Activated CD4-positive, alpha-beta T cell treated with anti-CD3 and anti-CD28 coated beads, Interleukin-2, amount 50 U/mL, for 16 hours (primary cell): ENCODE measurements at places on chromosomes 12 and 14.

GRCh38 chr14:68266998-68267397 is 447.4 kb downstream of the RAD51B start:
- no peak for DNase-seq

GRCh38 chr14:62015945-62016344 is 253.7 kb downstream of the SNAPC1 start:
- DNase-seq, result no peak

- DNase-seq, result no peak
Measured at GRCh38 chr14:75138492-75138891, 11.6 kb upstream of the NEK9 start.

GRCh38 chr14:23006188-23006534 is 3.8 kb downstream of the C14orf93 start:
- no peak for DNase-seq

- no peak for DNase-seq
Measured at GRCh38 chr14:104100171-104101085, 14.9 kb downstream of the ASPG start.

GRCh38 chr12:82910246-82910893 is 223.7 kb downstream of the TMTC2 start:
- DNase-seq, result no peak

DNA sequence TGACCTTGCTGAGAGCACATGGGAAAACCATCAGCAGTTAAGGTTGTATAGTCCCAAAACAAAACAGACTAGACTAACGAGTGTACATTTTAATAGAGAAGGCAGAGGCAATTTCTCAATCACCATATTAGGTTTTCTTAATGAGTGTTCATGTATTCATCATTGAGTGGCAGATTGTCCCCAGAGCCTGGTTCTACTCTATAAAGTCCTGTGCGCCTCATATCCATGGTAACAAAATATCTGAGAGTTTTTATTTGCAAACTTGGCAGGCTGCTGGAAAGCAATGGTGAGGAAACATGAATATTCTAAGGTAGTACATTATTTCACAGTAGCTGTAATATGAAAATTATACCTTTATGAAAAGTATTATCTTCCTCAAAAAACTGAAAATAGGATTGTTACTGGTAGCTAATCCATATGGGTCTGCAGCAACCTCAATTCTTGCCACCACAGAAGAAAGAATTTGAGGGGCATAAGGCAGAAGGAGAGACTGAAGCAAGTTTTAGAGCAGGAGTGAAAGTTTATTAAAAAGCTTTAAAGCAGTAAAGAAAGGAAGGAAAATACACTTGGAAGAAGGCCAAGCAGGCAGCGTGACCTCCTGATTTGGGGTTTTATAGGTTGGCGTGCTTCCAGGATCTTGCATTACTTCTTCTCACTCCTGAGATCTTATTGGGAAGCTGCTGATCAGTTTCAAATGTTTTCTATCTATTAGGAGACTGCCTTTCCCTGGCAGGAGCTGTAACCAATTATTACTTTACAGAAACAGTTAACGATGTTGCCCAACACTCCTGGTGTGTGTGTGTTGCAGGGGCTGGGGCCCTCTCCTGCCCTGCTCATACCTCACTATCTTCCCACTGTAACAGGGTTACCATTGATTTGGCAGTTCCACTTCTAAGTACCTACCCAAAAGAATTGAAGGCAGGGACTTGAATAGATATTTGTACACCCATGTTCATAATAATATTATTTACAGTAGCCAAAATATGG is 154.0 kb upstream of the NUDT4 start:
- no peak for DNase-seq

- no peak for DNase-seq
Measured at GRCh38 chr12:124073356-124074035, 100.5 kb downstream of the ZNF664 start.

GRCh38 chr12:101779626-101780025 is 40.4 kb upstream of the SYCP3 start:
- DNase-seq, result no peak

GRCh38 chr12:71872972-71873371 is 33.4 kb downstream of the TBC1D15 start:
- no peak for DNase-seq

- DNase-seq, result no peak
Measured at GRCh38 chr12:133010657-133011297, 24.6 kb downstream of the ZNF26 start.

DNA sequence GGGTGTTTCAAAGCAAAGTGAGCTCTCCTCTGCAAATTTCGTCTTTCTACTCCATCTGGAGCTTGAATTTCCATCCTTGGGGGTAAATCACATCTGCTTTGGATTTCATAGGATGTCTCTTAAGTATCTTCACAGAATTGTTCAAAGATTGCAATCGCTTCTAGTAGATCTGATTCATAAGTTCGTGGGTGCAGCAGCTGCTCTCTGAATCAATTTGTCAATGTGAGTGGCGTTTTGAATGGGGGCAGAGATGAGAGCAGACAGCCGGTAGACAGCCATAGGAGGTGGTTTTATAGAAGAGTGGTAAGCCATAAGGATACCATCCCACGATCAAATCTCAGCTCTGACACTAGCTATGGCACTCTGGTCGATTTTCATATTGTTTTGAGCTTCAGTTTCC is 146.0 kb upstream of the RPH3A start:
- no peak for DNase-seq

GRCh38 chr12:93323625-93324329 is 53.9 kb upstream of the NUDT4 start:
- DNase-seq, result no peak

GRCh38 chr14:102666635-102667034 is 74.2 kb downstream of the RCOR1 start:
- DNase-seq, result no peak

DNA sequence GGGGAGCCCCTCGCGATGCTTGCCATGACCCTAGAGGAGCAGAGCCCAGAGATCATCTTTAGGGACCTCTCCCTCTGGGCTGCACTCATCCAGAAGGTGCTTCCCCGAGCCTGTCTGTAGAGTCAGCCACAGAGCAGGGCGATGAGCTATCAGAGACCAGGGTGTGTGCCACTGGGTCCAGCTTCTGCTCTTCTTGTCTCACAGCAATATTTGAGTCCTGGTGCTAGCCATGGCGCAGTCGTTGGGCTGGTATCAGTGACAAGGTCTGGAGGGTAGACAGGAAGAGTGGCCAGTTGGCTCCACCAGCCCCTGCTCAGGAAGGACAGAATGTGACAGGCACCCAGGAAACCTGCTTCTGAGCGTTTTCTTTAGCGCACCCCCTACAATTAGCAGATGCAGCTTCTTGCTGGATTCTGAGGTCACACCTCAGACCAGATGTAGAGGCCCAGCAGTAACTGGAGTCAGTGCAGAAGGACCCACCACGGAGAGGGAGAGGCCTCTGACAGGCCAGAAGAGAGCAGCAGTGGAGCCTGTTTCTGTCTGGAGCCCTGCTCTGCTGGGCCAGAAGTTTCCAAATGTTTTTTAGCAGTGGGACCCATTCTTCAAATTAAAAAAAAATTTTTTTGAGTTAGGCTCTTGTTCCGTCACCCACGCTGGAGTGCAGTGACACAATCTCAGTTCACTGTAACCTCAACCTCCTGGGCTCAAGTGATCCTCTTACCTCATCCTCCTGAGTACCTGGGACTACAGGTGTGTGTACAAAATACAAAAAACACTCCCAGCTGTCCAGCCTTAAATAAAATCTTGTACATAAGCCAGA is 23.7 kb downstream of the ANKRD9 start:
- no peak for DNase-seq

DNA sequence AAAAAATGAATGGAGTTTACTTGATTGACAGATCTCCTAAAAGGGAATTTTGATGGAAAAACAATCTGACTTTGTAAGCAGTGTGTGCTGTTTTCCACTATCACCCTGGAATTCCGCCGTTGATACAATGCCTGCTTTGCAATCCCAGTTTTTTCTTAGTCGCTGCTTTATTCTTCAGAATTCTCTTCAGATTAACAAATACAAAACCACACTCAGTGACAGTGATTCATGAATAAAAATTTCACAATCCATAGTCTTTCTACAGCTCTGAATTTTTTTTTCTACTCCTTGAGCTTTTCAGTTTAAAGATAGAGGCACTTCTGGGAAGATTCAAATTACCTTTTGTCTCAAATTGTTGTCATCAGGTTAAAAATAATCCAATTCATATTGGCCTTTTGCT is 44.6 kb upstream of the KITLG start:
- no peak for DNase-seq

DNA sequence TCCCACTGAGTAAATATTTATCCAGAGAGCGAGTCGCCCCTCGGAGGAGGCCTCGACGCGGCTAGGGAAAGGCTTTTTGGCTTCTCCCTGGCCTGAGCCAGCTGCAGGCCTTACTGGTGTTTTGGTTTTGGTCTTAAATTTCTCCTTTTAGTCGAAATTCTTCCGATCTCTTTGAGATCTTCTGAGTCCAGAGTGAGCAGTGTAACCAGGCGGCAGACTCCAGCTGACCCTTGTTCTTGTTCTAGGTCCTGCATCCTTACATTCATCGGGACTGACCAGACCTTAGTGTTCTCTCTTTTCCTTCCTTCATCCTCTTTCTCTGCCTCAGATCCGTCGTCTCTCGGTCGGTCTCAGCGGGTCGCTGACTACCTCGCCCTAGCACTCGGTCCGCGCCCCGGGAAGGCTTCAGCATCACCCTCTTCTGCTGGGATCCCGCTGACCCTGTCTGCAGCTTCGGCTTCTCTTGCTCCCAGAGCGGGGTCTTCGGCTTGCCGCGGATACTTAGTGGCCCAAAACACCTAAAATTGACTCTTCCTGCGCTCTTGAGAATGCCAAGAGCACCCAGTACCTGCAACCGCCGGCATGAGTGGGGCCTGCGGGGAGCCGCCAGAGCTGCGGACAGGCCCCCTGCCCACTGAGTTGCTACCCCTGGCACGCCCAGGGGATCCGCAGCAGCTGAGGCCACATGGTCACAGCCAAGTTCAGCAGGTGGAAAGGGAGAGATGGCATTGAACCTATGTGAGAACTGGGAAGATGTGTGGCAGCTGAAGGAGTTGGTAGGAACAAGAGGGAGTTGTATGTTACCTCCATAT is 2.4 kb upstream of the PAX9 start:
- DNase-seq, result no peak

- no peak for DNase-seq
Measured at GRCh38 chr14:77882636-77883035, 82.7 kb downstream of the ADCK1 start.

GRCh38 chr12:30691122-30691879 is 4.4 kb downstream of the IPO8 start:
- no peak for DNase-seq

DNA sequence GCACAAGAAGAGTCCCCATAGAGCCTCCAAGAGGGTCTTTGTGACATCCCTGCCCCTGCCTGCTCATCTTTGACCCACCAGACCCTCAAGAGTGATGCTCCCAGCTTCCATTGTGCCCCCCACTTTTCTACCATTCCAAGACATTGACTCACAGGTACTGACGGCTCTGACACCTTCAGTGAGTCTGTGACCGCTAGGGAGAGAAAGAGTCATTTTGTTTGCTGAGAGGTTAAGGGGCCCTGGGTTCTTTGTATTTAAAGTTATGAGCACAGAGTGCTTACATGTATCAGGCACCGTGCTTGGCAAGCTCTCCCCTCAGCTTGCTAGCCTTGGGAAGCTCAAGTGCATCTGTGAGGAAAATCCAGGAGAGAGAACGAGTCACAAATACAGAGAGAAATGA is 7.1 kb upstream of the KRT82 start:
- no peak for DNase-seq

DNA sequence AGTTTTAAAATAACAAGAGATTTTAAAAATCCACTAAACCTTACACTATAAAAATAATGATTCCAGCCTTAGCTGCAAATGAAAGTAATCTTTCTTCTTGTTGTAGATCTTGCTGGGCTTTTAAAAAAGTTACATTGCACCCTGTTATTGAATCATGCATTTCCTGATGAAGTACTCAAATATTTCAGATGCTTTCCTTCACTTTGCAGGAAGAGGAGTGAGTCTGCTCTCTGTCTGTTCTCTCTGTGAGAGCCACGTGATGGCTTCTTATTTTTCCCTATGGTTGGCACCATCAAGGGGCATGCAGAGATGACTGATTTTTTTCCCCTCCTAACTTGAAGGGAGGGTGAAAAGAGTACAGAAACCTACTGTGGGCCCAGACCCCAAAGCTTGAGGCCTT is 262.7 kb downstream of the ATP23 start:
- DNase-seq, result no peak

DNA sequence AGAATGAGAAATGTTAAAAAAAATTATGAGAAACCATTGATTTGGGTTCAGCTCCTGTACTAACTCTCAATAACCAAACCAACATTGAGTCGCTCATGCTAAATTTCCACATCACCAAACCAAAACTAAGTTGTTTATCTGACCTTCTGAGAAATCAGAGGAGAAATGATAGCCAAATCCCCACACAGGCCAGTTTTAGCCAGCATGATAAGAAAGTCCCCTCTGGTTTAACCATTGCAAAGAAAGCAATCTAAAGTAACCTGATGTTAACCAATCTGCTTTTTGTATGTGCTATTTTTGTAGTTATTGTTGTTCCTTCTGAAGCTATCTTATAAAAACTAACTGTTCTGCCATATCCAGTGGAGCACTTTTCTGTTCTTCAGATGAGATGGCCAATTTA is 599.7 kb downstream of the SLC16A7 start:
- no peak for DNase-seq

DNA sequence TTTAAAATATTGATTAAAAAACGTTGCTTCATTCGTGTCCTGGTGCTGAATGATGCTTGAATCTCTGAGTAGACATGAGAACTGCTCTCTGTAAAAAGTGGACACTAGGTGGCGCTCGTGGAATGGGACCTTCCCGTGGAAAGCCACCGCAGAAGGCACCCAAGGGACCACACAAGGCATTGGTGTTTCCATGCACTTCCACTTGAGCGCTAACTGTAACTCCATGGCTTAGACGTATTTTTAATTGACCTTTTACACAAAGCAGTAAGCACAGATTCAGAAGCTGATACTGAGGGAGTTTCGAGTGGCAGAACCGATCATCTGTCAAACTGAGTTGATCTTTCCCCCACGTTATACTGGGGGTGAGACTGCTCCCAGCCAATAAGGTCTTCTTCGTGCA is 135.3 kb downstream of the PRKCH start:
- DNase-seq, result peak; percentile 84

DNA sequence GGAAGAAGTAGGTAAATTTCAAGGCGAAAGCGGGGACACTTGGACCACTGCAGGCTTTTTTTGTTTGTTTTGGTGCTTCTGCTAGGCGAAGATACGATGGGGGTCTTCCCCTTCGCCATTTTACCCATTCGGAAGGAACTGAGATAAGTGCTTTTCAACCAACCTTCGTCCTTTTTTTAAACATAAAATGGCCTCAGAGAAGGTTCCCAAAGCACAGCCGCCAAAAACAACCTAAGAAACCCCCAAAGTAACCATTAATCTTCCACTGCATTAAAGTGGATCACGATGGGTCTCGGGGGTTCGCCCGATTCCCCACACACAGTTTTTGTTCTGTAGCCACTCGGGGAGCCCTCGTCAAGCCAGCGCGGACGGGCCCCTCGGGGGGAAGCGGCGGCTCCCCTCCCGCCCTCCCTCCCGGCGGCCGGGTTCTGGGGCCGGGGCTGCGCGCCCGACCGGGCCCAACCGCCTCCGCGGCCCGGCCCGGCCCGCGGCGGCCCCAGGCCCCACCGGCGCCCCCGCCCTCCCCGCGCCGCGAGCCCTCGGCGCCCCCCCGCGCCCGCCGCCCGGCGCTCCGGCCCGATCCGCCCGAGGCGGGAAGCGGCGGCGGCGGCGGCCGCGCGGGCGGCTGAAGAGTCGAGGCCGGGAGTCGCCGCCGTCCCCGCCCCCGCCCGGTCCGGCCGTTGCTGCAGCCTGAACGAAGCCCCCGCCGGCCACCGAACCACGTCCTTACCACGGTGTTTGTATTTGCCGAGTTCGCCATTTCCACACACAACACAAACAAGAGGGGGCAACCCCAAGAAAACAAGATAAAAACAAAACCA is 790 bp downstream of the GTF2A1 start:
- DNase-seq, result peak; percentile 40
